Effector memory CD8-positive, alpha-beta T cell (primary cell): ENCODE measurements at places on chromosomes 5 and 9.

DNA sequence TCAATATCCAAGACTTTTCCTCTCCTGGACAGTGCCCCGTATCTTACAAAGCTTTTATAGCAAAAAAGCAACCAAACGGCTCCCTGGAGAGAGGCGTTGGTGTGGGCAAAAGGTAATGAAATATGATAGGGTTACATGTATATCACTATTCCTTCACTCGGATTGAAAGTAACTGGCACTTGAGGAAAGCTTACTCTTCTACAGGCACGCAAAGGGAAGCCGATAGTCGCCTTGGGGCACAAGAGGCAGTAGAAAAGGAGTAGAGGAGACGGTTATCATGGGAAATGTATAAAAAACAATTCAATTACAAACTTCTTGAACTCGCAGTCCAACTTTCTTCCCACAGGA is 1.1 kb downstream of the DIAPH1 start:
- H3K27me3 ChIP-seq = no peaks in the 10 kb centered on the region
- DNase-seq = no peak
- peak overlapping the region; percentile 94 for H3K27ac ChIP-seq
- peaks cover 39% of the 10 kb centered on the region for H3K36me3 ChIP-seq

- H3K36me3 ChIP-seq = no peaks in the 10 kb centered on the region
- H3K4me1 ChIP-seq = no peaks in the 10 kb centered on the region
- no peak overlapping the region for H3K4me3 ChIP-seq
- DNase-seq = no peak
Measured at GRCh38 chr5:157447201-157447637, 12.8 kb upstream of the NIPAL4 start.

- H3K27ac ChIP-seq = no peak overlapping the region
- no peaks in the 10 kb centered on the region for H3K27me3 ChIP-seq
- H3K36me3 ChIP-seq = peaks cover 10% of the 10 kb centered on the region
Measured at GRCh38 chr5:142156839-142157463, 48.4 kb downstream of the NDFIP1 start.

DNA sequence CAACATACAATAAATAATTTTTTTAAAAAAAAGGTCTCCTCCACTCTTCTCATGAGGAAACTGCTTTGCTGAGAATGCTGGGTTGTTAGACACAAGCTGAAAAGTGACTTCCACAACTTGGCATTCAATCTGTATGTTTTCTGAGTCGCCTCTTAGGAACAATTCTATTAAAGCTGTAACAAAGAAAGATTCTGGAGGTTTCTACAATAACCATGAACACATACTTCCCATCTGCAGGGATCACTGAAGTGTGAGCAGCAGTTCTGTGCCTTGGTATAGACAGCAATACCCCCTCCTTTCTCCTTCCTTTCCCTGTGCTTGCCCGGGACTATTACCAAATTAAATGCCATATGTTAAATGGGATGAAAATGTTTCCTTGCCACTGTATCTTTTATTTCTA is 1.5 kb downstream of the DIRAS2 start:
- no peak for DNase-seq
- H3K36me3 ChIP-seq = no peaks in the 10 kb centered on the region
- no peaks in the 10 kb centered on the region for H3K4me1 ChIP-seq
- peaks cover 59% of the 10 kb centered on the region for H3K27me3 ChIP-seq

GRCh38 chr9:133768371-133768858 is 30.3 kb upstream of the SARDH start:
- H3K27me3 ChIP-seq = no peaks in the 10 kb centered on the region
- H3K27ac ChIP-seq = no peak overlapping the region
- no peak overlapping the region for H3K4me3 ChIP-seq

DNA sequence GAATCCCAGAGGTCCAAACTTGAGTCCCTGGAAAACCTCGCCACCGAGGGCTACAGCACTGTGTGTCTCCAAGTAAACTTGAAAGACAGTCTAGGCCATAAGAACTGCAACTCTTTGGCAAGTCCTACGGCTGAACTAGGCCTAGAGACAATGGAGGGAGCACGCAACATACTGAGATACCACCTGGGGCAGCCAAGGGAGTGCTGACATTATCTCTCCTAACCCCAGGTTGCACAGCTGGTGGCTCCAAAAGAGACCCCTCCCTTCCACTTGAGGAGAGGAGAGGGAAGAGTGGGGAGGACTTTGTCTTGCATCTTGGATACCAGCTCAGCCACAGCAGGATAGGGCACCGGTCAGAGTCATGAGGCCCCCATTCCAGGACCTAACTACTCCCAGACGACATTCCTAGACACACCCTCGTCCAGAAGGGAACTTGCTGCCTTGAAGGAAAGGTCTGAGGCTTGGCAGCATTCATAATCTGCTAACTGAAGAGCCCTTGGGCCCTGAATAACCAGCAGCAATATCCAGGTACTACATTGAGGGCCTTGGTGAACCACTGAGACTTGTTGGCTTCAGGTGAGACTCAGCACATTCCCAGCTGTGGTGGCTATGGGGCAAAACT is 42.7 kb downstream of the AP3B1 start:
- no peak overlapping the region for H3K27ac ChIP-seq
- peaks cover 24% of the 10 kb centered on the region for H3K4me1 ChIP-seq
- no peak overlapping the region for H3K4me3 ChIP-seq
- H3K36me3 ChIP-seq = peaks cover 14% of the 10 kb centered on the region

DNA sequence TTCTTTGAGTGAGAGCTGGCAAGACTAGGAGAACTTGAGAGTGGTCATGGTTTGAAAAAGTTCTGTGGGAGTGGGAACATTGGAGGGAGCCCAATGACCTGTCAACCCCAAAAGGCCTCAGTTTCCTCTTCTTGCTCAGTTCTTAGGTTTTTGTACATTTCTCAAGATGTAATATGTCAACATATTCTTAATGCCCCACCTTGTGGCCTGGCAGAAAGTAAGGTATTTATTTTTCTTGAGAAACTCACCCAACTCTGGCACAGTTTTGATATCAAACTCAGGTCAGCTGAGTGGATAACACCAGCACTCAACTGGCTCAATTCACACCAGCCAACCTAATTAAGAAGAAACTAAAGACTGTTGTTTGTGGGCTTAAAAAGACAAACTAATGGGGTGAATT is 123.0 kb upstream of the SLC27A6 start:
- no peak overlapping the region for H3K27ac ChIP-seq
- no peaks in the 10 kb centered on the region for H3K4me1 ChIP-seq
- H3K36me3 ChIP-seq = no peaks in the 10 kb centered on the region
- DNase-seq = no peak
- no peaks in the 10 kb centered on the region for H3K27me3 ChIP-seq
- no peak overlapping the region for H3K4me3 ChIP-seq

- H3K27me3 ChIP-seq = no peaks in the 10 kb centered on the region
- H3K4me3 ChIP-seq = no peak overlapping the region
- H3K27ac ChIP-seq = no peak overlapping the region
- DNase-seq = no peak
- no peaks in the 10 kb centered on the region for H3K36me3 ChIP-seq
Measured at GRCh38 chr9:105259731-105260612, 15.5 kb downstream of the SLC44A1 start.

GRCh38 chr5:69493396-69494133 is 975 bp downstream of the OCLN start:
- H3K4me3 ChIP-seq = peak overlapping the region; percentile 65
- peaks cover 84% of the 10 kb centered on the region for H3K27me3 ChIP-seq
- no peak for DNase-seq
- no peak overlapping the region for H3K27ac ChIP-seq

DNA sequence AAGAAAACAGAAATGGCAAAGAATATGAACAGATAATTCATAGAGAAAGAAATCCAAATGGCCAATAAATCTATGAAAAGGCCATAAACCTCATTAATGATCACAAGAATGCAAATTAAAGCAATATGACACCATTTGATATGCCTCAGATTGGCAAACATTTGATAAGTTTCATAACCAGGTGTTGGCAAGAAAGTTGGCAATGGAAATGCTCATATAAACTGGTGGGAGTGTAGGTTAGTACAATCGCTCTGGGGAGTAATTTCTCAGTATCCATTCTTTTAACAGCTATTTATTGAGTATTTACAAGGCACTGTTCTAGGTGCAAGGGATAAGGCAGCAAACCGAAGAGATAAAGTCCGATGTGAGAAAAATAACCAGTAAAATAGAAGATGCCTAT is 154.5 kb downstream of the TTLL11 start:
- no peaks in the 10 kb centered on the region for H3K36me3 ChIP-seq
- DNase-seq = no peak
- no peaks in the 10 kb centered on the region for H3K4me1 ChIP-seq

DNA sequence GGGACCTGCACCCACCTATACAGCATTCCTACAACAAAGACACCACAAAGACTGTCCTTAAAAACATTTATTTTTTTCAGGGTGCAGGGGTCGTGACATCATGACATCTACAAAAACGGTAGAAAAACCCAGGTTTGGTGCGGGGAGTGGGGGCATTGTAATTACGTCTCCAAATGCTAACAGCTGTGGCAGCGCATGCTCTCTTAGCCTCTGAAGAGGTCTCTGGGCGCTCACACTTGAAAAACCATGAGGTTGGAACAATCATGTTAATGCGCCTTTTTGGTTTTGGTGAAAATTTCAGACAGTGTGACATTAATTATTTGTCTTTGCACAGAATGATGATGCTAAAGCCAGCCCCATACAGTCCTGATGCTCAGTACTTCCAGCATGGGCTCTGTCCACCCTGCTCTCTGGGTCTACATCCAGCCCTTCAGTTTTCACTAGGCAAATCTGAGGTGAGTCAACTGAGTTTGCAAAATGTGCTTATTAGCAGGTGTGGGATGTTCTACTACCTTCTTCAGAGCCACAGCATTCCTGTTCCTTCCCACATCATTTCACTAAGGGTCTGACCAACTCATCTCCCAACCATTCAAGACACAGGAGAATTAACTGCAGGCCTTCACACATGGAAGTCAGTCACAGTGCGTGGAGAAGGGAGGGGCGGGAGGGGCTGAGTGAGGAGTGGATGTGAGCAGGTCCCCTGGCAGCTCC is 14.1 kb downstream of the ALDH1B1 start:
- H3K4me1 ChIP-seq = no peaks in the 10 kb centered on the region
- no peak for DNase-seq
- no peak overlapping the region for H3K27ac ChIP-seq
- no peaks in the 10 kb centered on the region for H3K36me3 ChIP-seq
- H3K27me3 ChIP-seq = peaks cover 58% of the 10 kb centered on the region
- no peak overlapping the region for H3K4me3 ChIP-seq

GRCh38 chr5:103808464-103809106 is 246.0 kb upstream of the NUDT12 start:
- H3K36me3 ChIP-seq = no peaks in the 10 kb centered on the region
- H3K4me3 ChIP-seq = no peak overlapping the region
- no peaks in the 10 kb centered on the region for H3K27me3 ChIP-seq
- H3K27ac ChIP-seq = no peak overlapping the region
- H3K4me1 ChIP-seq = no peaks in the 10 kb centered on the region

DNA sequence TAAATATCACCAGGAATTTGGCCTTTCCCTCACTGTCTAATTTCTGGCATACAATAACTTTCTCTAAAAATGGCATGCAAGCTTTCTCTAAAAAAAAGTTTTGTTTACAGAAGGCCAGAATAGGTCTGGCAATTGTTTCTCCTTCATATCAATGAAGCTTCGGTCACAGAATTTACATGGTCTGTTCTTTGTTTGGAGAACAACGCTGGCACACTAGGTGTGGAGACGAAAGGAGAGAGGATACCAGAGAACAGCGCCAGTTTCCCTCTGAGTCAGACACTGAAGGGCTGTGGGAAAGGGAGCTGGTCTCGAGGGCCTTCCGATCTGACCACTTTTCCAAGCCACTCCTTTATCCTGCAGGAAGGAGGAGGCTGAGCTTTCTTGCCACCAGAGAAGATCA is 60.1 kb upstream of the ITGA1 start:
- peaks cover 26% of the 10 kb centered on the region for H3K4me1 ChIP-seq
- H3K27me3 ChIP-seq = no peaks in the 10 kb centered on the region
- no peak overlapping the region for H3K4me3 ChIP-seq
- H3K36me3 ChIP-seq = no peaks in the 10 kb centered on the region

DNA sequence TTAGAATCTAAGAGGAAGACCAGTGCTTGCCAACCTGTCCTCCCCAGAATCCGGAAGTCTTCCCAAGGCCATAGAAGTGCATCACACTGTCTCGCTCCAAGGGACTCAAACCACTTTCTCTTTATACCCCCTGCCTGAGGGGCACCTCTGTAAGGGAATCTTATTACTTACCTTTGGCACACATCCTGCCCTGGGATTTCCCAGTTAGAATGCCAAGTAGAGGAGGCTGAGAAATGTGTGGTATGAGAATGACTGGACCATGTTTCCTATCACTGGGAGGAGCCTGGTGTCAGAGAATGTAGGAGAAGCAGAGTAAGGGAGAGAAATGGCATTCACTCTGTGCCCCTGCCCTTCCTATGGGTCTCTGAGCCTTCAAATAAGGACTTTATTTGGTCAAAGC is 85.8 kb downstream of the AOPEP start:
- no peak for DNase-seq
- H3K27me3 ChIP-seq = no peaks in the 10 kb centered on the region
- H3K27ac ChIP-seq = peak overlapping the region; percentile 14
- peaks cover 10% of the 10 kb centered on the region for H3K36me3 ChIP-seq
- peaks cover 8% of the 10 kb centered on the region for H3K4me1 ChIP-seq
- H3K4me3 ChIP-seq = no peak overlapping the region
